Activated CD4-positive, alpha-beta T cell treated with anti-CD3 and anti-CD28 coated beads, Interleukin-2, amount 50 U/mL, for 48 hours (primary cell): ENCODE measurements at places on chromosomes 16 and 17.

DNA sequence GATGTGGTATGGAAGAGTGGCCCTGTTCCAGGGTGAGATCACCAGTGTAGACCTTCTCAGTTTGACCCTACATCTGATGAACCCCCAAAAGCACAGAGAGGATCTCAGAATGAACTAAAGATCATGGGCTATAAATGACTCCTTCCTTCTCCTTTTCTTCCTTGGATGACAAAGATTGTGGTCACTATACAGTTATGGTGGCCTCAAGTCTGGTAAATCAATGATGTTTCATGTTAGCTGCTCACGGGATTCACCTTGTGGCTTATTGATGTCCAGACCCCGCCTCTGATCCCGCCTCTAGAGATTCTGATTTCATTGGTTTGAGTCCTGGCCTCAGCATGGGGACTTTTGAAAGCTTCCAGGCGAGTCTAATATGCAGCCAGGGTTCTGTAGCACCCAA lies 112.2 kb downstream of the PITPNC1 start:
- no peak for DNase-seq

- DNase-seq, result peak; percentile 98
Observed at GRCh38 chr16:30429678-30430427, at the start of gene DCTPP1. Gene DCTPP1, minus strand, starts transcription at chr16:30430030. Its CDS starts 50 bp downstream, at chr16:30429980.

DNA sequence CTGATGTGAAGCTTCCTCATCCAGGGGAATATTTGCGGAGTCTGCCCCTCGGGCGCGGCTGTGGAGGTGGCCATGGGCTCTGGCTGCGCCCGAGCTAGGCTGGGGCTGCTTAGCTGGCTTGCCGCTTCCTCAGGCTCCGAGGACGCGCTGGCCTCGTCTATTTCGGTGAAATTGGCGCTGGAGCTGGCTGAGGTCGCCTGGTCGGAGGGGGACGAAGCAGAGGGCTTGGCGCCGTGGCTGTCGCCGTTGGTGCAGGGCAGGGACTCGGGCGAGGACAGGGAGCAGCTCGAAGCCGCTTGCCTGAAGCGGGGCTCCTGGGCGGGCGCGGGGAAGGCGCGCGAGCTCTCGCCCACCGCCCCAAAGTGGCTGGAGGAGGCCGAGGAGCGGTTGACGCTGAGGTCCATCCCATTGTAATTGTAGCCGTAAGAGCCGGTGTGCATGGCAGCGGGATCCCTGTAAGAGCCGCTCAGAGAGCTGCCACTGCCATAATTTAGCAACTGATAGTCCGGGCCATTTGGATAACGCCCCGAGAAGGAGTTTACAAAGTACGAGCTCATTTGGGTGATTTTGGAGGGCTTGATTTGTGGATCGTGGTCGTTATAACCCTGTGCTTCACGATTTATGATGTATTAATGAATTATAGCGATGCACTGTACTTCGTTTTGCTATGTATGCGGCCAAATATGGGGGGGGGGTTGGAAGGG lies at the start of gene HOXB5:
HOXB5 (minus strand) TSS at position 654 of the 704 bp plus-strand sequence; CDS start at position 557, 97 bp downstream.
- peak; percentile 47 for DNase-seq

DNA sequence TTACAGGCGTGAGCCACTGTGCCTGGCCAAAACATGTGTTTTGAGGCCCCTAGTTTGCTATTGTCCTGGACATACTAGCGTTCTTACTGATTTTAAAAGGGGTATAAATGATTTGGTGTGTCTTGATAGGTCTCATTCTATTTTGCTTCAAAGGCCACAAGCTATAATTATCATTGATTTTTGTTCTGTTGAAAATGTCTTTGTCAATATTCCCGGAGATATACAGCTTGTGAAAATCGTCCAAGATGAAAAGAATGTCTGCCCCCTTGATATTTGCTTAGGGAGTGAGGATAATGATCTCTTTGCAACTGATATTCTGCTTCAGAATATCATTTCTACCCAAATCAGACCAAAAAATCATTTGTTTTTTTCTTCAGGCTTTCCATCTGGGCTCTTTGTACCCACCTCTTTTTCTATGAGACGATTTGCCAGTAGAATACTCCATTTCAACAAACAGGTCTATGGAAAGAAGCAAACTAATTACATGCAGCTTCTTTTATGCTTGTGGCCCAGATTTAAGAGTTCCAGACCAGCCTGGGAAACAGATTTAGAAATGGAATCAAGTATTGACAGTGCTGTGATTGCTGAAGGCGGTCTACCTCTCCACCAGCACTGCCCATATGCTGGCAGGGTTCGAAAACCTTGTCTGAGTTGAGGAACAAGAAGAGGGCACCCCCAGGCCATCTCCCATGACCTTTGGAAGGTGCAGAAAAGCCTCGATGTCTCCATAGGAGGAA lies 14.1 kb upstream of the ST6GALNAC1 start:
- no peak for DNase-seq

DNA sequence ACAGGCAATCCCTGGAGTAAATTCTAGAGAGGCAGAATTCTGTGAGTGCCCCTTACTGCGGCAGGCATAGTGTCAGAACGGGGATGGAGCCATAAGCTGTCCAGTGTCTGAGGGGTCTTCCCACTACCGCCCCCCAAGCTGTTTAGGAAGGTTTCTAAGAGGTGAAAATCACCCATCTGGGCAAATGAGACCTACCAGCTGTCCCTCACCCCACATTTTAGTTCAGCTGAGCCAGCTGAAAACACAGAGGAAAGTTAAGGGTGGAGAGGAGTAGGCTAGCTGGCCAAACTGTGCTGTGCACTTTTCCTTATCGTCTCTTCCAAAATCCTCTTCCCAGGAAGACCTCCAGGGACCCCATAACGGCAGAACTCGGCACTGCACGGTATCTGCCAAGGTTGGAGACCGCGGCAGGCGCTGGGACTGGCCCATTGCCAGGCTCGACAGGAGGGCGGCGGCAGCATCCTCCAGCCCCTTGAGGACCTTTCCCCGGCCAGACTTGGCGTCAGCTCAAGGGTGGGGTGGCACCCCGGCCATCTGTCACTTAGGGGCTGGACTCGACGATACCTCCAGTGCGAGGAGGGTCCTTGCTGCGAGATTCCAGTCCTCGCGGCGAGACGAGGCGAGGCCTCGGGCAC lies 955 bp downstream of the ACLY start:
- peak; percentile 54 for DNase-seq

GRCh38 chr17:64073771-64074703 lies 53.6 kb upstream of the ICAM2 start:
- no peak for DNase-seq
